Karpas-422 (cell line): ENCODE measurements at places on chromosomes 6 and 20. TPM values are rescaled to one million over a fixed set of nuclear protein-coding genes. Genes with fewer than 3 reads are reported as not detected.

Gene RAET1L
- total RNA-seq, result not detected in 2 replicates

Gene VSX1
- total RNA-seq, result not detected in 2 replicates

Gene RSPO3
- total RNA-seq, result not detected in 2 replicates

Gene PPP1R14C
- 0.32 TPM in 1 of 2 replicates, not detected in the other for total RNA-seq

Gene NFKBIL1
- 21.8 and 46.1 TPM in 2 replicates for total RNA-seq

Gene CCDC170
- total RNA-seq, result not detected in 2 replicates

Gene SNAI1
- total RNA-seq, result 0.22 TPM in 1 of 2 replicates, not detected in the other

Gene LPA
- not detected in 2 replicates for total RNA-seq
